Muscle of back (tissue), 13 donors: ENCODE measurements at places on chromosomes 4 and X.

- no peak for DNase-seq
Measured at GRCh38 chr4:143291314-143291713, 45.4 kb upstream of the GAB1 start.

DNA sequence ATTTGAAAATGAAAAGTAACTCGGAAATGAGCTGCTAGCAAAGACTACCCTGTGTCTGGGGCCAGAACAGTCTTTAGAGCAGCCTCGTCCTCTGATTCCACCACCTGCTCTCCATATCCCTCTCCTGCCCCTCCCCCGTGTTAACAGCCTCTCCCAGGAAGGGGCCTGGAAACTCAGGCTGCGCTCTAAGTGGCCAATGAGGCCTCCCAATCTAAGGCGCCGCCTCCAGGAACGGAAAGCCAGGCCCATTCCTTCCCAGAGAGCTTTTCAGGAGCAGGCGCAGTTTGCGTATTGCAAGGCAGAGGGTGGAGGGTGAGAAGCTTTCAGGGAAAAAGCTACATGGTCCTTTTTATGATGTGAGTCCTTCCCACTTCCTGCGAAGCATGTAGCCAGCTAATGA, 31.2 kb downstream of the RS1 start:
- DNase-seq: peak; percentile 2

DNA sequence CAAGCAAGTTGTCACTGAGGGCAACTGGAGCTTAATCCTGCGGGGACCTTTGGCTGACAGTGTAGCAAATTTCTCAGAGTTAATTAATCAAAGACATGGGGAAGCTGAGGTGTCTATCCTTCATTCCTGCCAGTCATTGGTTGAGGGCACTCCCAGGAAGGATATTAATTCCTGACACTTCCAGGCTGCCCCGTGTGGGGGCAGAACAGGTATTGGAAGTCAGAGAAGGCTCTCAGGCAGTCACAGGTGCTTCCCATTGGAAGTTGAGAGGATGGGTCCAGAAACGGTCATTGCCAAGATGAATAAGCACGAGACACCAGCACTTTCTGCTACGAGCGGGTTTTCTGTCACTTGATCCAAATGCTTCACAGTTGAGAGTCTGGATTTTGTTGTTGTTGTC, 29.1 kb upstream of the CD38 start:
- no peak for DNase-seq

- DNase-seq: no peak
Measured at GRCh38 chr4:115165503-115165902, 52.1 kb upstream of the NDST4 start.

DNA sequence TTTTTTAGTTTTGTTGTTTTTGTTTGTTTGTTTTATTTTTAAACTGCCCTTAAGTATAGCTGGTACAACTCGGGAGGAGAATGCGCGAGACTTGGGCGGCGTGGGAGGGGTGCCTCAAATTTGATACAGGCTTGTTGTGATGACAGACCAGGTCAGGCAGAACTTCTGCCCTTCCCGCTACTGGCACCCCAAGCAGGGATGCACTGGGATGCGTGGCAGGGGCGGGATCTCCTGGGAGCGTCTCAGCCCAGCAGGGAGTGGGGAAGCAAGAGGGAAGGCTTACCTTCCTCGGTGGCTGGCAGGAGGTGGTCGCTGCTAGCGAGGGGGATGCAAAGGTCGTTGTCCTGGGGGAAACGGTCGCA, 851 bp downstream of the SFRP2 start:
- DNase-seq: peak; percentile 67

- peak; percentile 35 for DNase-seq
Measured at GRCh38 chr4:3047464-3048286, 26.7 kb downstream of the HTT-AS start.

- no peak for DNase-seq
Measured at GRCh38 chr4:38601244-38601915, 62.6 kb upstream of the KLF3 start.

DNA sequence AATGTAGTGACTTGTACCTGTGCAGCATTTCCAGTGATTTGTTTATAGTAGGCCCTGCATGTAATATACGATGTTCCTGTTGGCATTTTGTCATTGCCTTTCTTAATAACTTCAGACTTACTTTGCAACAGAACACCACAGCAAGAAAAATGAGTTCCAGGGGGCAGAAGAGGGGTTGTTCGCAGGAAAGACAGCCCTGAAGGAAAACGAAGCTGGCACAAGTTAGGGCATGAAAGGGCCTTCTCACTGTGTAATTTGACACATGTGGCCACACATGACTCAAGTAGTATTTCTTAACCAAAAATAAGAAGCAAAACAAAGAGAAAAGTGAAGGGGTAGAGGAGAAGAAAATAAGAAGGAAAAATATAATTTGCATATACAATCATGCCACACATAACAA, 265.8 kb upstream of the SMIM31 start:
- no peak for DNase-seq

DNA sequence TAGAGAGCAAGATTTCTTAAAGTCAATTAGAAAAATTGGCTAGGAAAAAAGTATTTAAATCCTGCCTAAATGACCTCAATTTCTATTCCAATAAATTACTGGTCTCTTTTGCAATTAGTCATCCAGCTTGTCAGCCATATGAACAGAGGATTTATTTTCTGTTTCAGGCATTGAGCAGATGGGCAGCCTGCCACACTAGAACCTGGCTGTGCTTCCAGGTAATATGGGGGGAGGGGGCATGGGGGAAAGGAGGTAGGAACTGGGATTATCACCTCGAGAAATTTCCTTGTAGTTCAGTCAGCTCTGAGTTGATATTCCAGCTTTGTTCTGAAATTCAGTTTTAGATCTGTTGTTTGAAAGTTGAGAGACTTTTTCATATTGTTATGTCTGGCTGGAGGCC, 206.3 kb upstream of the LCORL start:
- DNase-seq: no peak

GRCh38 chrX:123964156-123964834, 2.8 kb downstream of the STAG2 start:
- DNase-seq: peak; percentile 9

- DNase-seq: no peak
Measured at GRCh38 chr4:141885112-141885511, 248.7 kb downstream of the IL15 start.

DNA sequence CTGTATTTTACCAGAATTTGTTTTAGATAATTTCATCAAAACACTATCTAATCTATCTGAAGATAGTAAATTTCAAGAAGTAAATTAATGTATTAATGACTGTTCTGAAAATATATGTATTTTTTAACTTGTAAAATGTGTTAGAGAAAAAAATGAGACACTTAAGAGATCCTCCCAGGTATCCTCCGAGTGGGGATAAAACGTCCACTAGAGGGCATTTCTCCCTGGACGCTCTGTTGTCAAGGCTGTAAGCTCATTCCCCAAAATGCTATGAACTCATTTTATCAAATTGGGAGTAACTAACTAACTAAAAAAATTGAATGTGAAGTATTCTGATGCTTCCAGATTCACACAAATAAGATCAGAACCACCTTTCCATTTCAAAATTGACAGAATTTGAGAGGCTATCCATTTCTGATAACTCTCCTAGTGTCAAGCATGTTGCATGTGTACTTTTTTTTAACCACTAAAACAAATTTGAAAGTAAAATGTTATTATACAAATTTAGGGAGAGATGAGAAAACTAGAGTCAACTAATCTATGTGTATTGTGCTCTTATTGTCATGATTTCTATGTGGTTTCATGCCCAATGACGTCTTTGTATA, 337.3 kb upstream of the HS3ST1 start:
- DNase-seq: peak; percentile 11

GRCh38 chr4:89725268-89725667, 111.7 kb downstream of the SNCA start:
- no peak for DNase-seq

DNA sequence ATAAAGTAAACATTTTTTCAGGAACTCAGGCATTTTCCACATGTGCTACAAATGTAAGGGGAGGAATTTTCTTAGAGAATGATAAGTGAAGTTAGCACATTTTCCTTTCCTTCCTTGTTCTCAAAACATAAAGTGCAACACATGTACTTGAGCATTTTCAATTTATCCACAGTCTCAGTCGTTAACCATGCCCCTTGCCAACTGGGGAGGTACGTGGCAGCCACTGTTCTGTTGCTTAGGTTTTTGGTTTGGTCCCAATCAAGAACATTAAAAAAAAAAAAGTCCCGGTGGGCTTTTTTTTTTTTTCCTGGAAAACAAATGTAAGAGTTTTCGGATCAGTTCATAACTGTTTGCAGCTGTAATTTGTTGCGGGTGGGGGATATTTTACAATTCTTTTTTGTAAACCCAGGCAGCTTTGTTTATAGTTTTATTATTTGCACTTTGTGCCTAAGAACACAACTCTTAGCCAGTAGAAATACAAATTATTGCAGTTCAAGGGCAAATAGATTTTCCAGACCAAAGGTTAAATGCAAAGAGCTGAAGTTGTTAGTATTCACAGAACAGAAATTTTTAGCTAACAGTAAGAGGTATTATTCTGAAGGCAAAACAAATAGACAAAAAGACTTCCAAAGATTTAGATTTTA, 112.1 kb upstream of the NAP1L5 start:
- peak; percentile 41 for DNase-seq

- DNase-seq: peak; percentile 53
Measured at GRCh38 chr4:117134386-117134785, 49.0 kb upstream of the TRAM1L1 start.

- no peak for DNase-seq
Measured at GRCh38 chr4:119746951-119747350, 118.3 kb upstream of the PDE5A start.

DNA sequence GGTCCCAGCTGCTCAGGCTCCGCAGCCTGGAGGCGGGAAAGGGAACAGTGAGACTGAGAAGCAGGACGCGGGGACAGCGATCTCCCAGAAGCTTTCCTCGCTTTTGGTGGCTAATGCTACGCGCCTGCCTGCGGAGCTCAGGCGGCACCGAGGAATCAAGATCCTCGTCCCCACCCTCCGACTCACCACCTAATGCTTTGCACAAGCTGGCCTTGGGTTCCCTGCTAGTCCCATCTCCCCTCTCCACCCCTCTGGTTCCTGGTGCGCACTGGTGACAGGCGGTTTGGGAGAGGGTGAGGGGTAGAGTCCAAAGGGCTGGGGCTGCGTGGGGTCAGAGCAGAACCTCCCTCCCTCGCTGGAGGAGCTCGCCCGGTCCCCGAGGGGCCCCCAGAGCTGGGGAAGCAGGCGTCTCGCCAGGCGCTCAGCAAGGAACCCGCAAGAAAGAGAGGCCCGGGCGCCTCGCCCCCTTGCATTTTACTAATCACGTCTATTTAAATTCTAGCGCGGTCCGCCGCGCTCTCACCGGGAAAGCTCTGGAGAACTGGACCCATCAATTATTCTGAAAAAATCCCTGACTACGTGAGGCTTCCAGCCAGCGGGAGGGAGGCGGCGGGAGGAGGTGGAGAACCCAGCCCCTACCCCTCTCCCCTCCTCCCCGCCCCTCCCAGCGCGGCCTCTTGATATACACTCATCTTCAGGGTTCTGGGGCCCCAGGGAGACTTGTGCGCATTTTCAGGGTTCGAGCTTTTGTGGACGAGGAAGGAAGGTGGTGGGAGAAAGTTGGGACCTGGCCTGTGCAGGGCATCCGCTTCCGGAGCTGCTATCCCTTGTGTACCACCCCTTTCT, 9.1 kb downstream of the POU4F2 start:
- DNase-seq: no peak

GRCh38 chr4:8315435-8316250, 46.1 kb downstream of the HTRA3 start:
- DNase-seq: peak; percentile 76

- DNase-seq: no peak
Measured at GRCh38 chr4:48093991-48094416, 40.0 kb downstream of the TXK start.

- DNase-seq: peak; percentile 93
Measured at GRCh38 chrX:8913655-8914409, 112.6 kb upstream of the FAM9A start.

- no peak for DNase-seq
Measured at GRCh38 chr4:188297873-188298272, 158.6 kb downstream of the TRIML1 start.

- no peak for DNase-seq
Measured at GRCh38 chr4:6535706-6536105, 39.3 kb upstream of the MAN2B2 start.

DNA sequence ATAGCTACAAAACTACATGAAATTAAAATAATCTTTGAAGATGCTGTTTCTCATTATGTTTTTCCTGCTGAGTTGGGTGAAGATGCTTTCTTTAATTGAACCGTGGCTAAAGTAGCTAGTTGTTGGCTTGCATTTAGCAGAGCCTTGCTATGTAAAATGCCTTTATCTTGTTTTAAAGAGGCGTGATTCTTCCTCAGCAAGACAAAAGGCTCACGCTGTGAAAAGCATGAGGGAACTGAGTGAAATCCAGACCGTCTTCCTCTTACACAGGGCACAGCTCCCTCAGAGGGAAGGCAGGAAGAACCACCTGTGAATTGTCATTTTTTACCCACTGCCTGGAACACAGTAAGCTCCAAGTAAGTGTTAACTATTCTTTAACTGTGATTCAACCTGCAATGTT, 39.0 kb upstream of the ZNF518B start:
- no peak for DNase-seq

DNA sequence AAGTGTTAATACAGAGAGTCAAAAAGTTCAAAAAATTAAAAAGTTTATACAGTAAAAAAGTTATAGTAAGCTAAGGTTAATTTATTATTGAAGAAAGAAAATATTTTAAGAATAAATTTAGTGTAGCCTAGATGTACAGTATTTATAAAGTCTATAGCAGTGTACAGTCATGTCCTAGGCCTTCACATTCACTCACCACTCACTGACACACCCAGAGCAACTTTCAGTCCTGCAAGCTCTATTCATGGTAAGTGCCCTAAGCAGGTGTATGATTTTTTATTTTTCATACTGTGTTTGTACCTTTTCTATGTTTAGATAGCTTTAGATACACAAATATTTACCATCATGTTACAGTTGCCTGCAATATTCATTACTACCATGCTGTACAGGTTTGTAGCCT, 108.9 kb downstream of the FHIP1A start:
- no peak for DNase-seq

GRCh38 chrX:21778236-21778635, 20.3 kb upstream of the SMPX start:
- DNase-seq: no peak

- no peak for DNase-seq
Measured at GRCh38 chrX:69489625-69490024, 14.5 kb upstream of the NALF2 start.

DNA sequence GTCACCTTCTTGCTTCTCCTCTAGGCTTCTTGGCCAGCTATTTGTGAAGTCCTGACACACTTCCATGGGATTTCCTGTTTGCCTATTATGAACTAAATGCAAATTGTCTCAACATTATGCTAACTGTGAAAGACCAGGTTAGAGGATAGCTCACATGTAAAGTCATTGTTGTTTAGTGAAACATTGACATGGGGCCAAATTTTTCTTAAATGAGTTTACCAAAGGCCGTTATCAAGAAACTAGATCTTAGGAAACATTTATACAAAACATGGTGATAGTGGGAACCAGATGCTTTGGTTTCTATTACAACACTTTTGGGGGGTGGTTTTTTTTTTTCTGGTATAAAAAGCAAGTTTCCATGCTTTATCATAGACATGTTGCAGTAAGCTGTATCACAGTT, 466.8 kb upstream of the FAM241A start:
- DNase-seq: peak; percentile 86

- no peak for DNase-seq
Measured at GRCh38 chr4:106038012-106038411, 142.7 kb downstream of the NPNT start.
